Stimulated activated CD8-positive, alpha-beta memory T cell treated with anti-CD3 and anti-CD28 coated beads, Interleukin-15, amount 100 ng/mL, for 1 hour (primary cell): ENCODE measurements at places on chromosomes 7 and 10.

- no peak for DNase-seq
These were observed 228.5 kb downstream of the TCERG1L start for GRCh38 chr10:131082991-131083481.

GRCh38 chr7:113404245-113404644 is 285.9 kb upstream of the SMIM30 start:
- no peak for DNase-seq

- no peak for DNase-seq
These were observed 247.7 kb upstream of the DKK1 start for GRCh38 chr10:52066383-52066782.

DNA sequence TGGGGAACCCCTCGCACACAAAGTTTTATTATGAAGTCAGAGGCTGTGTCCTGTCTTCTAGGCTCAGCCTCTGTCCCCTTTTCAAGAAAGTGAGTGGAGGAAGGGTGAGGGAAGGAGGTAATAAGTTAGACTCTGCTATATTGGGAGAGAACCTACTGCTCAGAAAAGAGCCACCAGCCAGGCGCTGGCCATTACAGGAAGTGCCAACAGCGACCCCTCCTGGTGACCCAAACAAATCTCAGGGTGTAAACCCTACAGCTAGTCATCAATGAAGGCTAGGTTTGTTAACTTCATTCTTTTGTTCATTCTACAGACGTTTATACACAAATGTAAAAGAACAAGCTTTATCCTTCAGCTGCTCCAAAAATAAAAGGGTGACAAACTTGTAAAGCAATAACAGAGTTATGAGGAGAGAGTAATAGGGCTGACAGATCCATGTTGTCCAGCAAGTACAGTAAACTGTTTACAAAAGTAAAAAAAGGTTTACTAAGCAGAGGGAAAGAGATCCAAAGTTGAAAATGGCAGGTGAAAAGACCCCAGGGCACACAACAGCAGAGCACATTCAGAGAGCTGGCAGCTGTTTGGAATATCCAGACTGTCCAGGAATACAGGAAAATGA is 82.7 kb downstream of the FAM204A start:
- DNase-seq: no peak

DNA sequence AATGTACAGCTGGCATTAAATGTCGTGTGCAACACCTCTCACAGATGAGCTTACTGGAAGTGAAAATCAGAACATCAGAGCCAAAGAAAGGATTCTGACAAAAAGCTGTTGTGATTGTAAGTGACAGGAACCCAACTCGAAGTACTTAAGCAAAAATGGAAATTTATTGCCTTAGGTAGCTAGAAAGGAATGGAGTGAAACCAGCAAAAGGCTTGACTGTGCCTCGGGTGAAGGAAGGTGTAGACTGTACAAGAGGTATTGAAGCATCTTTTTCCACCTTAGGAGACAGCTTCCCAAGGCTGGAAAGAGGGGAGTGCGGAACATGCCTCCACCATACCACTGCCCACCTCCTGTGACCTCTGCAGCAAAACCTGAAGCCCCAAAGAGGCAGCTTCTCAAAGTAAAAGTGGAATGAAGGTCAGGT is 27.3 kb upstream of the ITGB1 start:
- DNase-seq: no peak
